Activated CD4-positive, alpha-beta T cell treated with anti-CD3 and anti-CD28 coated beads for 48 hours (primary cell): ENCODE measurements at places on chromosomes 1 and 21.

DNA sequence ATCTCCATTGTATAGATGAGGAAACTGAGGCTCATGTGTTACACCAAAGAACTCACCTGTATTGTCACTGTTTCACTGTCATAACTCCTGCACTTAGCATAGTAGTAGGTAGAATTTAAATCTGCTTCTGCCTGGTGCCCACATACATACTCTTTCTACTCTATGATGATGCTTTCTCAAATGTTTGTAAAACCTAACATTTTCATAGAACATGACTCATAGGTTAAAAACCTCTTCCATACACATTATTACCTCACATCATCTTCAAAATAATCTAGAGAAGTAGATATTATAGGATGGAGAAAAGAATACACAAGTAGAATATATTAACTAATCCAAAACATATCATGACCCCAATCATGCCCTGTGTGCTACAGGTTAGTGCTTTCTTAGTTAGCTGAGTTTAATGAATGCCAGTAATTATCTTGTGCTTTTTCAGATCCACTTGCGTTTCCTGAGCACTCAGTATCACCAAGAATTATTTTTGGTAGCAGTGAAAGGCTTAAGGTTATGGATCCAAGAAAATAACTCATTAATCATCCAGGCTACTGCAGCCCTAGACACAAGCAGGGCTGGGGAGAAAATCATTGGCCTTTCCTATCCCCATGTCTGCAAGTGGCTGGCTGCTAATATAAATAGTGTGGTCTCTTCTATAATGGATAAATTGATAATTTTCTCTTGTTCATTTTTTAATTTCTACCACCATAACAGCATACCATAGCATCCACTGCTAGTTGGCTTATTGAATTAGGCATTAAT, 156.9 kb downstream of the LRRC40 start:
- DNase-seq: no peak

DNA sequence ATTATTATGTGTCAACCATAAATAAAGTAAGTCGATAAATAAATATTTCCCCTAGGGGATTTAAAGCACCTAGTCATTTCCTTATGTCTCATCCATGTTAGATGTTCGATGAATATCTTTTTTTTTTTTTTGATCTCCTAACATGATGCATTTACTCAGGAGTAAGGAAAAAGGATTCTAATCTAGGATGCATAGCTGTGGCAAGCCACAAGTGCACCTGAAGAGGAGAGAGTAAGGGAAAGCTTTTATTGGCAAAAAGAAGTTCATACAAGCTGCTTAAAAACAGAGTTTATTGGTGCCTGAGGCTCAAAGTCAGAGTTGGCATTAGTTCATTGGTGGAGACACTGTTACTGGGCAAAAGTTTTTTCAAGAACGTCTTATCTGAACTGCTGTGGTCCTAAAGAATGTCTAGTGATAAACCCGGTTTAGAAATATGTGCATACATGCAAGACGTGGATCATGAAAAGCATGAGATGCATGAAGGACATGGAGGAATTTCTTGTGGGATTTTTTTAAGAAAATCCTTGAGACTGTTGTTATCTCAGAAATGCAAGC, 51.7 kb downstream of the SWT1 start:
- DNase-seq: no peak

GRCh38 chr1:37156646-37157045, 122.3 kb upstream of the GRIK3 start:
- no peak for DNase-seq

GRCh38 chr1:153389973-153390879, 647 bp downstream of the S100A8 start:
- no peak for DNase-seq

DNA sequence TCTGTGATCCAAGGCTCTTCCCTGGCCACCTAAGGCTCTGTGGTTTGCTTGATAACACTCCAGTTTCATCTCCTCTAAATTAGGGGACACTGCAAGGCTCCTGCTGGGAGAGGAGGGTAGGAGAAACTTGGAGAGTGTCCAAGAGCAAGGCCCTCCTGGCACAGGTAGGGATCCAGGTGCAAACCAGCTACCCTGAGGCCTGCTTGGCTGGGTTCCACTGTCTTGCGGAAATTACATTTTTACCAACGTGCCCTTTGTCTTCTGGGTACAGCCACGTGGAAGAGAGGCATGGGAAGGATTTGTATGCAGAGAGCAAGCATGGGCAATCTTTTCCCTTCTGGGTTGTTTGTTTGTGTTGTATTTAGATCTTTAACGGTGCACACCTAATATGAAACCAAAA, 132.5 kb downstream of the PRDM2 start:
- no peak for DNase-seq

- no peak for DNase-seq
Measured at GRCh38 chr1:71785000-71785399, 497.3 kb downstream of the NEGR1 start.

DNA sequence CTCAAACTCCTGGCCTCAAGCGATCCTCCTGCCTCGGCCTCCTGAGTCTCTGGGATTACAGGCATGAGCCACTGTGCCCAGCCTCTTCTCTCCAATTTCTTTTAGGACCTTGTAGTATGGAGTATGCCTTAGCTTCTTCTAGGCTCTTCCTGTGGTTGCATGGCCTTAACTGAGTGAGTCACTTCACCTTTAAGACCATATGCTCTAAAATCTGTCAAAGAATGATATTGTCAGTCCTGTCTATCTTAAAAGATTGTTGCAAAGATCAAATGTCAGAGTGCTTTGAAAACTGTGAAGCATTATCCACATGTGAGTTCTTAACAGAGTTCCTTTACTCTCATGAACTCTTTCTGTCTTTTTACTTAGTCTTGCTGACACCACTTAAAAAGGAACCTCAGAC, 37.2 kb downstream of the ATP2B4 start:
- no peak for DNase-seq

DNA sequence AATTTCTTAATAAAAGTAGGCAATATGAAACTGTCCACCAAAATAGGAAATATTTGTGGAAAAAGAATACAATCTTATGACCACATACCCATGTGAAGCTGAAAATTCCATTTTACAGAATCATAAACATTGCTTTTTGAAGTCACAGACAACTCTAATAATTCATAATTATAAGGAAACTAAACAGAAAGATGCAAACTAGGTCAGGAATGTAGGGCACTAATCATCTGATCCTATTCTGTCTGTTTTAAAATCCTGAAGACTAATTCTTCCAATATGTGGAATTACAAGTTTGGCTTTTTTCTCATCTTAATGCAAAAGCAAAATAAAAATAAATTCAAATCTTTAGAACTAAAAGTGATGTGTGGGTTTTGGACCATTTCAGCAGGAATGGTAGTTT, 528.6 kb downstream of the LTN1 start:
- no peak for DNase-seq

- no peak for DNase-seq
Measured at GRCh38 chr1:15156807-15157380, 3.3 kb downstream of the TMEM51 start.

GRCh38 chr1:230913496-230913895, 45.2 kb upstream of the C1orf198 start:
- DNase-seq: no peak

GRCh38 chr1:93808871-93809270, 70.1 kb downstream of the DNTTIP2 start:
- DNase-seq: no peak

GRCh38 chr1:170377440-170377839, 154.5 kb upstream of the GORAB start:
- no peak for DNase-seq

DNA sequence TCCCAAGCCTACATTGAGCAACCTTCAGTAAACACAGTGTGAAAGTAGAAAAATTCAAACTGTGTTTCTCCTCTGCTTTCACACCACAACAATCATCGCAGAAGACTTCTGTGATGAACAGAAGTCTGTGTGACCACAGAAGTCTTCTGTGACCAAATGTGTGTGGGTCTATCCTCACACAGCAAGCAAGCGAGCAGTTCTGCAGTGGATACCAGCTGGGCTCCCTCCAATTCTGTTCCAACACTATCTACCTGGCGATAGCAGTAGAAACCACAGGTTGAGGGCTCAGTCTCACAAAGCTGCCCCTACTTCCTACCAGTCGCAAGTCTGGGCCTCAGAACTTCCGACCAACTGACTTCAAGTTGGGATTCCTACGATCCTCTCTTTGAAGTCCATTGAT, 21.0 kb upstream of the RAP1A start:
- DNase-seq: peak; percentile 48

- no peak for DNase-seq
Measured at GRCh38 chr1:10057343-10057742, 24.6 kb downstream of the UBE4B start.

DNA sequence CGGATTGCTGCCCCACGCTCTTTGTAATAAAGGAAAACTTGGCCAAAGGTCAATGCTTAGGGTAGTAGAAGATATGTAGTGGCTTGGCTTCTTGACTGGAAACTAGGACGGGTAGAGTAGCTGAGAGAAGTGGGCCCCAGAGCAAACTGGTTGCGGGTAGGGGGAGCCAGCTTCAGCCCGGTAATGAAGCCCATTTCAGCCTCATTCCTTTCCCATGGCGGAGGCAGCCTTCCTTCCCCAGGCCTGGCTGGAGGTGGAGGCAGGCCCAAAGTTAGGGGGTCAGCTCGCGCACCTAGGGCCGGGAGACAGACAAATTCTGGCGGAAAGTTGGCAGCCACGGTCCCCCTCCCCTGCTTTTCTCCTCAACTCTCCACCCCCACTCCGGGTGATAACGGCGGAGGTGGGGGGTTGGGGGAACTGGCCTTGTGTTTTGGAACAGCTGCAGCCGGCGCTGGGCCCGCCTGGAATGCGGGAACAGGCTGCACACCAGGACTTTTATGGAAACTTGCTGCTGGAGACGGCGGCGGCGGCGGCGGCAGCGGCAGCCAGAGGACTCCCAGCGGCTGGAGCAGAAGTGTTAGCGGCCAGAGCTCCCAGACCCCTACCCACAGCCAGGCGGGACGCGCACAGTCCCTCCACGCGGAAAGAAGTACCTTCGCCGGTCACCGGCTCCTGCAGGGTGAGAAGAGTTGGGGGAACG, at the start of gene NEXN:
Gene NEXN (plus strand): TSS at position 544 of the 700 bp plus-strand sequence. CDS start 27,483 bp downstream, outside the sequence.
- peak; percentile 3 for DNase-seq

- DNase-seq: no peak
Measured at GRCh38 chr1:29527314-29528004, 291.1 kb downstream of the PTPRU start.

DNA sequence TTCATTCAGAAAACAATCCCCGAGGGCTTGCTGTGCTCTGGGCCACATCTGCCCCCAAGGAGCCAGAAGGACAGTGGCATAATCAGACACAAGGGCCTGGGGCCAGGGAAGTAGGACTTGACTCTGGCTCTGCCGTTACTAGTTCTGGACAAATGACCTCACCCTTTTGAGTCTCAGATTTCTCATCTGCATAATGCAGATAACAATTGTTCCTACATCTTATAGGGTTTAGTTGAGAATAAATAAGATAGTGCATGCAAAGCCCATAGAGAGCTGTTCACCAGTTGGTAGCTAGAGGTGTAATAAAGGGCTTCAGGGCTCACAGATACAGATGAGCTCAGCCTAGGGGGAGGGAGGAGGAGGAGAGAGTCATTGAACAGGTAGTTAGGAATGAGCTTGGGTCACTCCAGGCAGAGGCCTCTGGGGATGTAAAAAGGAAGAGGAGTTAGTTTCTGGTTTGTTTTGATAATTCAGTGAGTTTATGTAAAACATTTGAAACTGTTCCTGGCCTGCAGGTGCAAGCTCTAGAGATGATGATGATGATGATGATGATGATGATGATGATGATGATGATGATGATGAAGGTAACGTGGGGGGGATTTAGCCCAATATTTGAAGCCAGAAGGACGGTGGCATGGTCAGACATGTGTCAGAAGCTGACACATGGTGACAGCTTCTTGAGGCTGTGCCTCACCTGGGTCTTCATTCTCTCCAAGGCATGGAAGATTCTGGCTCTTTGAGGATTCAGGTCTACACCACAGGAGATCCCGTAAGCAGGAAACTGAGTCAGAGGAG, 858 bp downstream of the LACTBL1 start:
- no peak for DNase-seq

GRCh38 chr1:119727991-119728390, 16.3 kb downstream of the PHGDH start:
- DNase-seq: no peak

DNA sequence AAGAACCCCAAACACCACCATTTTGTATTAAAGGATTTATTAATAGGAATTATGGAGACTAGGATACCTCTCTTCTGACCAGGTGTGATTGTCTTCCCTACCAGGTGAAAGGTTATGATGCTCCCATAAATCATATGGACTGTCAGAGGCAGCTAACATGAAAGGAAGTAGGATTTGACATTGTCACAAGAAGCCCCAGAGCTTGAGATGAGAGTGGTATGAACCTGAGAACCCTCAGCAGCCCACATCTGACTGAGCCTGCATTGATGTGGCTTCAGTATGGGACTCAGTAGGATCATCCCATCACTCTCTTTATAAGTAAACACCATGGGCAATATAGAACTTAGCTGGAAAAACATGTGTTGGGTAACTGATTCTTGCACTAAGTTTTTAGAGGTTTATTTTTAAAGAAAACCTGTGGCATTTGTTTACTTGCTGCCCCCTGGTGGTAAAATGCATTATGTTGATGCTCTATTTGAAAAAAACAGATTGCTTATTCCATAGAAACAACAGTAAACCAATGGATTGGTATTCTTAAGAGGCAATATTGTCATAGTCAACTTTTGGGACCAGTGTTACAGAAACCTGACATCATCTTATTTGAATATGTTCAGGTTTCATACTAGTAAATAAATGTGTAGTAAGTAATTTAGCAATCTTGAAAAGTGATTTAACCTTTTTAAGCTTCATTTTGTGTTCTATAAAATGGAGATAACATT, 16.6 kb upstream of the CACYBP start:
- DNase-seq: peak; percentile 42

GRCh38 chr1:12629511-12629956, 11.5 kb upstream of the DHRS3 start:
- DNase-seq: no peak

- DNase-seq: no peak
Measured at GRCh38 chr1:64019818-64020217, 183.6 kb upstream of the UBE2U start.

- DNase-seq: no peak
Measured at GRCh38 chr1:25631750-25632485, 15.3 kb downstream of the MAN1C1 start.

DNA sequence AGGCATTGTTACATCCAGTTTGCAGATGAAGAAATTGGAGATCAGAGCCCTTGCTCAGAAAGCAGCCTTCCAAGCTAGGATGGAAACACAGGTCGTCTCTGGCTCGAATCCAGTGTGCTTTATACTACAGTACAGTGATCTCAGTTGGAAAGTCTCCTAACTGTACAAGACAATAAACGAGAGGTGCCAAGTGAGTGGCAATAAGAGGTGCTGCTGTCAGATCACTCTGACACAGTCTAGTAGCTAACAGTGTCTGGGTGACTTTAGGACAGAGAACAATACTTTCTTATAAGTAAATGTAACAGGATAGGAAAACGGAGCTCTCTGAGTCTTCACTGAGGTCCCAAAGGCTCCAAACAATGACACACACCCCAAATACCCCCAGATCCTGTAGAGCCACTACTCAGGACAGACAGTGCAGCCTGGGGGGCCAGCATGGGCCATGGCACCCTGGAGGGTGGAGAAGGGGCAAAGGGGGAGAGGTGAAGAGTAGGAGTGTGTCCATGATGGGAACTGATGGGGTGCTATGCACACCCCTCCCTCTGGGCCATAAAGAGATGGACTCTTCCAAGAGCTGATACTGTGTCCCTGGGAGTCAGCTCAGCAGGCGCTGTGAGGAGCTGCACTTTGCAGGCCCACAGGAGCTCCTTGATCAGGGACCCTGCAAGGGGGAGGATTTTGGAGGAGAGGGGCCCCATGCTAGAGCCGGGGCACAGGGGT, 3.3 kb downstream of the SH3BGR start:
- no peak for DNase-seq
